ENCODE measurements at places on chromosomes 2 and 18.

DNA sequence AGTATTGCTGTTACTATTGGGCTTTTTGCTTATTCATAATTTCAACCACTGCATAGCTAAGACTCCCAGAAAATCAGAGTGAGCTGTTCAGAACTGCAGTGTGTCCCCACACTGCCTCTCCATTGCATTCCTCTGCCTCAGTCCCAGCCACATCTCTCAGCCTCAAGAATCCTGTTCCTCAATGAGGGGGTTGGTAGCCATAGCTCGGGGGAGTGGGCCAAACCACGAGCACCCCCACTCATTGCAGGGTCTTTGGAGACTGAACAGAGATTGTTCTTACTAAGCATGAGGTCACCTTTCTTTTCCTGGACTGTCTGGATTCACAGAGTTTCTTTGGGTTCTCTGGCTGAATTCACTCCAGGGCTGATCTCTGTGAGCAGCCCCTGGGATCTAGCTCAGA, 161.1 kb downstream of the GFPT1 start:
- no peak for DNase-seq

GRCh38 chr18:55479656-55480420, 108.2 kb downstream of the TCF4 start:
- DNase-seq, result no peak

DNA sequence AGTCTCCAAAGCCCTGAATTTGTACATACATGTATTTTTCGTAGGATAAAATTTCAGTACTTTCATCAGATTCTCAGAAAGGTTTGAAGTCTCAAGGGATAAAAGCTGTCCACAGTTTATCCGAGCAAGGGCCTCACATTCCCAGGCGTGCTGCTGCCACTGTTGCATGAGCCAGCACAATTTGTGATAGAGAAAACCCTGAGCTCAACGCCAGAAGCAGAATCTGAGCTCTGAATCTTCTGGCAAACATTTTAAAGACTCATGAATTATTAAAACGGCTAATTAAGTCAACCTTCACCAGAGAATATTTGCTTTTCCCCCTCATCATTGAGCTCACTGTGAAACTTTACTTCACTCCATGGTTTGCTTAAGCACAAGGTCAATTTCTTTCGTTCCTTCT, 38.5 kb upstream of the STPG4 start:
- DNase-seq, result no peak

DNA sequence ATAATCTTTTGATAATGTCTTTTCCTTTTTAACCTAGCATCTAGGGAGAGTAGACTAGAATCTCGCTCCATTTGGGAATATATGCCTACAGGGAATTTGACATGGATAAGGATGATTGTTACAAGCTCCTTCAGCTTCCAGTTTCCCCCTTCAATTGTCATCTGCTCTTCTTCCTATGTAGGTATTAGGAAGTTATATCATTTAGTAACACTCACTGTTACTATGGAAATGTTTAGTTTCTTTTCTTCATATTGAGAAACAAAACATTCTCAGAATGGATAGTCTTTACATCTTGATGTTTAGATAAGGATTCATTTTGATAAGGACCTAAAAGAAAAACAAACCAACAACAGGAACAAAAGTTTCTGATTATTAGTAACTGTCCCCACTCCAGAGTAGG, 127.6 kb downstream of the PHLPP1 start:
- no peak for DNase-seq

DNA sequence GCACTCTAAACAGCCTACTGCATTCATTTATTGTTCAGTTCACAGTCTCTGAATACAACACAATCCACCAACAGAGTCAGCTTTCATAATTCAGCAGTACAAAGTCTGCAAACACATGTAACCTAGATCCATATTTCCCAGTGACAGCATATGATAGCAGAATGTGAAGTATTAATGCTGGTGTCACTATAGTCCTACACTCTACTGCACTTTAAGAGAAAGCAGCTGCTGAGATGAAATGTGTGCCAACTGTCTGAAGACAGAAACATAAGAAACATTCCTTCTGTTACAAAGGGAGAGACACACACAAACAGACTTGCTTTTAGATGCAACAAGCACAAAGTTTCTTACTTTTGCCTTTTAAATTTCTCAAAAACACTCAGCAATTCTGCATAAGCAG, 441.8 kb downstream of the ZEB2 start:
- no peak for DNase-seq

DNA sequence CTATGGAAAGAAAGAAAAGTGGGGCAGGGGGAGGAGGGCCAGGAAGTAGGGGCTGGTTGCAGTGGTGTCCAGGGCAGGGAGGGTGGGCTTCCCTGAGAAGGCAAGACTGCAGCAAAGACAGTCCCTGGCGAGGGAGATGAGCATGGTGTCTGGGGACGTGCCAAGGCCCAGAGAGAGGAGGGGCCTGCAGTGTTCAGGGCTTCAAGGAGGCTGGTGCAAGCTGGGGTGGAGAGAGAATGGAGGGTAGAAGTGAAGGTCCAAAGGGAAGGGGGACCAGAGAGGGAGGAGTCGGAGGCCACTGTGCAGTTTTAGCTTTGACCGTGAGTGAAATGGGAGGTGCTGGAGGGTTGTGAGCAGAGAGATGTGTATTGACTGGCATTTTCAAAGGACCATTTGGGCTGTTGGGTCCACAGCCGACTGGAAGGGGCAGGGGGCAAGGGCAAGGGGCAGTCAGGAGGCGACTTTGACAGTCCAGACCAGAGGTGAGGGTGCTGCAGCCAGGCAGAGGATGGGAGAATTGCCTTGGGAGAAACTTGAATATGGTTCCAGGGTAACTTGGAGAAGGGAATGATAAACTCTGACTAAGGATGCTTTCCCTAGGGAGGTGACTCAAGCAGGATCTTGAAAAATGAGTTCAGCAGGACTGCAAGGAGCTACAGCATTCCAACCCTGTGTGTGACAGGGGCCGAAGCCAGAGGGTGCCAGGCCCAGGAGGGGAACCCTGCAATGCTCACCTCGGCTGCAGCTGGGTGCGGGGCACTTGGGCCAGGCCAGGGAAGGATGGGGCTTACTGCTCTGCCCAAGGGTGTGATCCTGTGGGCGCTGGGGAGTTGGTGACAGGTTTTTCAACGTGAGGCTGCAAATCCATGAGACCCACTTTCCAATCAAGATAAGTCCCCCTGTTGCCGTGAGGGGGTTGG, 177.1 kb upstream of the HAAO start:
- DNase-seq, result no peak

DNA sequence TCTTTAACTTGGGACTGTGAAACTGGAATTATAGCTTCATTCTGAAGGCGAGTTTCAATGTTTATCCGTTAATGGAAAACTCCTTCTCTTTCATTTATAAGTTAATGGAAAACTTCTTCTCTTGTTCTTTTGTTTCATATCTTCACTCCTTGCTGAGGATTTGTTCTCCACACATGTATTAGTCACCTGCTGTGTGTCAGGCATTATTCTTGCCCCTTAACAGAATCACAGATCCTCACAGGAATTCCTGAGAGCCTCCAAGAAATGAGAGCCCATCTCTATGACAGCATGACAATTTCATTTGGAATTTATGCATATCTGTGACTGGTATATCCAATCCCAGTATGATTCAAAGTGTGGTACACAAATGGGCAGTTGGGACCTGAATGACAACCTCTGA, 545.8 kb downstream of the BCL11A start:
- no peak for DNase-seq

- DNase-seq, result no peak
Measured at GRCh38 chr2:79122676-79123075, 2.4 kb downstream of the REG1A start.

GRCh38 chr18:48391868-48392267, 17.3 kb downstream of the ZBTB7C start:
- no peak for DNase-seq

Measured in T-cell (primary cell).